ENCODE measurements at places on chromosomes 5 and 9.

GRCh38 chr5:6636293-6636692 lies 3.1 kb downstream of the SRD5A1 start:
- no peak for DNase-seq

DNA sequence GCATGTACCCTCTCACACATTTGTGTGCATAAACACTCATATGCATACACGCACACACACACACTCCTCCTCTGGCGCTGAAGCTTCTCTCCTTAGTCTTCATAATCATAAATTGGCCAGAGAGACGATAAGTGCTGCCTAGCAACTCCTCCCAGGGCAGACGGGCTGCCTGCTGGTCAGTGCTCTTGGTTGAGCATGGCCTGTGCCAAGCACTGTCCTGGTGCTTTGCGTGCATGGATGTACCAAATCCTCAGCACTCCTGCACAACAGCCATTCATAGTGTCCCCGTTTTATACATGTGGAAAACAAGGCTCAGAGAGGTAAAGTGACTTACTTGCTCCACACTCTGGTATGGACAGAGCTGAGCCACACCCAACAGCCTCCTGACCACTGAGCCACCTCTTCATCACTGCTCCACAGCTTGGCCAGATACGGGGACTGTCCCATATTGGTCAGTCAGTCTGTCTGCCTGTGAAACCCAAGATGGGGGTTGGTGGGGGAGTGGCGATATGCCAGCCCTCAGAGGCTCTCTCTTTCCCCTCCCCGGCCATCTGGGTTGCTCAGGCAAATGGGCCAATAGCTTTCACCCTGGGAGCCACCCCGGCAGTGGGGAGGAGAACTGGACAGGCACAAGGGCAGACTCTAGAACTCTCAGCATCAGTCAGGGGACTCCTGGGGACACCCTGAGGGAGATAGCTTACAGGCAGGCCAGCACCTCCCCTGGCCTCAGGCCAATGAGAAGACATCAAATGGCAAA lies 64.3 kb upstream of the GARNL3 start:
- no peak for DNase-seq

GRCh38 chr9:126925876-126926275 lies 11.3 kb downstream of the RALGPS1 start:
- DNase-seq = no peak

GRCh38 chr5:82917584-82917983 lies 159.6 kb downstream of the TMEM167A start:
- DNase-seq = no peak

DNA sequence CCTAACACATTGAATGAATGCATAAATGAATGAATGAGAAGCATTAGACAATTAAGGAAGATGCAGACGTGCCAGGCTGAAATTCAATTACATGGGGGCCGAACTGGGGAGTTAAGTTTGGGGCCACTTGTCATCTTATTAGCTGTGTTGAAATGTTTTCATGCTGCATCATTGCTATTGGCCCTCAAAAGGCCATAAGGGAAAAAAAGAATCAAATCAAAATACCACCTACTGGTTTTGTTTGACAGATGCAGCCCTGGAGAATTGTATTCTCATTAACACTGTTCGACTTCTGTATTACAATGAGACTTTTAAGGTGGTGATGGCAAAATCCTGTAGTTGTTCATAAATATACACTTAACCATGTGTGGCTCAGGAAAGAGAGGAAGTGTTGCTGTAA lies 38.4 kb downstream of the UBE2QL1 start:
- no peak for DNase-seq

GRCh38 chr5:16595881-16596580 lies 20.8 kb downstream of the RETREG1 start:
- no peak for DNase-seq

- no peak for DNase-seq
These were observed 1985.9 kb downstream of the EFNA5 start for GRCh38 chr5:105684799-105685198.

- DNase-seq = no peak
These were observed 69.6 kb downstream of the CCDC171 start for GRCh38 chr9:15622318-15622971.

- no peak for DNase-seq
These were observed 197.0 kb upstream of the SEMA6A start for GRCh38 chr5:116771466-116772151.

Measured in activated T-cell treated with anti-CD3 and anti-CD28 coated beads for 4 hours (primary cell).